ENCODE measurements at places on chromosomes 1 and 21.

DNA sequence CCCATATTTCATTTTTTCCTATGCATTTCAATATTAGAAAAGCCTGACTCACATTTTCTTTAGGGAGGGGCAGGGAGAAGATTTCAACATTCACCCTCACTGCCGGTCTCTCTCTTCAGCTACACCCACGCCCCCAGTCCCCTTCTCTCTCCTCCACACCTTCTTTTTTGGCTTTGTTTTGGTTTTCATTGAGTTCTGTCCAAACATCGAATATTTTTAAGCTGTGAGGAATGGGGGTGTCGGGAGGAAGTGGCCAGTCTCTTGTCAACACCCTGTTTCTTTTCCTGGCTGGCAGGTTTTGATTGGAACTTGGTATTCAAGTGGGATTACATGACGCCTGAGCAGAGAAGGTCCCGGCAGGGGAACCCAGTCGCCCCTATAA, 177.3 kb downstream of the PGBD5 start:
- DNase-seq: no peak

DNA sequence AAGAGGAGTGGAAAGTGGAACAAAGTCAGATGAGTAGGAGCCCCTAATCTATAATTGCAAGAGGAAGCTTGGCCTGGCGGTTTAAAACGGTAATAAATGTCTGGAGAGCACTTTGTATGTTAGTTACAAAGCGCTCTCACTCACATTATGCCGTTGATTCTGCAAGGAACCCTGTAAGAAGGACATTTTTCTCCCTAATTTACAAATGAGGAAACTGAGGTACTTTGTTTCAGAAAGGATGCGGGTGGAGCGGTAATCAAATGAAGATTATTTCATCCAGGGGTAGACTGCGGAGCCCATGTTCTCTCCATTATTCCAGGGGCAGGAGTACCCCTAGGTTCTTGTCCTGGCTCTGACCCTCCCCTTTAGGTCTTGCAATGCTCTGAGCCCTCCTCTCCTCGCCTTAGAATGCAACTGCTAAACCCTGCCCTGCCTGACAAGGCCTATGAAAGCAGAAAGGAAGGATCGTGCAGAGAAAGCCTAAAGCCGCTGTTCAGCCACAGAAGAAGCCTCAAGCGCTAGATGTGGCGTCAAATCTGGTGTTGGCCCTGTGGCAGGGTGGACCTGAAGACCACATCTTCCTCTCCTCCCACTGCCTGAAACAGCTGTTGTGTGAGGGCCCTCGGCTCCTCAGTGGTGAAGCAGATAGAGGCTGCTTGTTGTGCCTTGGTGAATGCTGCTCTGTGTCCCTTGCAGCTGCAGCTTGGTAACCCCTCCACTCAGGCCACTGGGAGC, 588 bp upstream of the PACC1 start:
- peak; percentile 42 for DNase-seq

DNA sequence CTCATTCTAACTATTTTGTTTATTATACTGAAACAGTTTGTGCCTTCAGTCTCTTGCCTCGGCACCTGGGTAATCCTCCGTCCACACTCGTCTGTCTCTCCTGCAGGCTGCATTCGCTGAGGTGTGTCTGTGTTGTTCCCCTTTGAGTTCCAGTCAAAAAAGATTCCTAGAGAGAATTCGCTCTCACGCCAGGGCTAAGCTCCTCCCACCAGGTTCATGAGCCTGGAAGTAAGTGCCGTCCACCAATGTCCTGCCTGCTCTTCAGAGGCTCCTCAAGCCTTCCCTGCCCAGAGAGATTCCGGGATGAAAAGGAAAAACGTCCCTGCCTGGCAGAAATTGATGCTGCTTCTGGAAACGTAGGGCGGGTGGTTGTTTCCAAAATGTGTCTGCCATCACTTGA, 12.9 kb downstream of the KIAA2013 start:
- no peak for DNase-seq

- no peak for DNase-seq
Observed at GRCh38 chr1:34925730-34926129, 3.7 kb downstream of the DLGAP3 start.

DNA sequence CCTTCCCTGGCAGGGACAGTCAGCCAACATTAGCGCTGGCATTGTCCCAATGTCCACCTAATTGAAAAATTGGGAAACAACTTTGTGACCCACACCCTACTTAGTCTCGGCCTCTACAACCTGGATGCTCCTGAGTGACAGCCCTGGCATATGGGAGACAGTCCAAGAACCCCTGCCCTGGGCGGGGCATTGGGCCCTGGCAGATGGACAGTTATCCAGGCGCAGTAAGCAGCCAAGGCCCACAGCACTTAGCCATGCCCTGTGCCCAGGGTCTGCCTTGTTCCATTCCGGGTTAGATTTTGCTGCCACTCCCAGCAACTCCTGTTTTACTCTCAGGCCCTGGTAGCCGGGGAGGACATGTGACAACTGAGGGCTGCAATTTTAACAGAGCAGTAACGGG, 50.3 kb downstream of the NFASC start:
- no peak for DNase-seq

- DNase-seq: no peak
Observed at GRCh38 chr1:220791956-220792355, 5.2 kb downstream of the MTARC1 start.

Measured in SK-MEL-5 (cell line).